RPMI7951 (cell line): ENCODE measurements at places on chromosomes 4 and X. TPM values are rescaled to one million over a fixed set of nuclear protein-coding genes. Genes with fewer than 3 reads are reported as not detected.

Gene PLP1
- total RNA-seq, result 3.1 and 3.3 TPM in 2 replicates

Gene XAGE1A
- total RNA-seq, result 1.9 TPM in 1 of 2 replicates, not detected in the other

DNA sequence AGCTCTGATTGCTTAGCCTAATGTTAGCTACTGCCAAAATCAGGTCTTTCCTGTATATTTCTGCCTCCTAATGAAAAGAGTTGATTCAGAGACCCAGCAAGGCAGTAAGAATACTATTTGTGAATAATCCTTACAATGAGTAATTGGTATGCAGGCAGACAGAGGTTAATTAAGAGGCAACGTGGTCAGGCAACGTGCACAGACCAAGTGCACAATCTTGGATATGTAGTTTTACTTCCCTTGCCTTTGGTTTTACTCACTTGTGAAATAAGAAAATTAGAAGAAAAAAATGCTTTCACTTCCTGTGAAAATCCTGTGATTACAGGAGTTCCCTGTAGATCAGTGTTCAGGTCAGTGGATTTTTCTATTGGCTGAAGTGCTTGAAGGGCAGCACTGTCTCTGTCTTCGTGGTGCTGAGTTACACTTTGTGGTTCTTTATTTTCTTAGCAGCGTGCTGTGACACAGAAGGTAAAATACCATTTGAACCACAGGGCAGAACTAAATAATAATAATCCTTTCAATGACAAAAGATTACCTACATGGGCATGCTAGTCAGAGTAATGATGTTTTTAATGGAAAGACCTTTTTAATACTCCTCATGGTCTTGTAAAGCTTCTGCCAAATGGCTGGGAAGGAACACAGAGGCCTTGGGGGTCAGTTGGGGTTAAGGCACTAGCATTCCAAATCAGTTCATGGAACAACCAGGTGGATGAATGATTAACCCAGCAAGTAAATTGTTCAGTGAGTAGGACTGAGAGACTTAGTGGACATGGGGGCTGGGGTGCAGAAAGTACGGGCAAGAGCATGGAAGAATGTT lies 430.9 kb downstream of the MAPK10 start:
- peak; percentile 53 for DNase-seq

Gene FAM50A
- total RNA-seq, result 37.8 and 45.0 TPM in 2 replicates

Gene RENBP
- total RNA-seq, result 1.7 and 1.9 TPM in 2 replicates

DNA sequence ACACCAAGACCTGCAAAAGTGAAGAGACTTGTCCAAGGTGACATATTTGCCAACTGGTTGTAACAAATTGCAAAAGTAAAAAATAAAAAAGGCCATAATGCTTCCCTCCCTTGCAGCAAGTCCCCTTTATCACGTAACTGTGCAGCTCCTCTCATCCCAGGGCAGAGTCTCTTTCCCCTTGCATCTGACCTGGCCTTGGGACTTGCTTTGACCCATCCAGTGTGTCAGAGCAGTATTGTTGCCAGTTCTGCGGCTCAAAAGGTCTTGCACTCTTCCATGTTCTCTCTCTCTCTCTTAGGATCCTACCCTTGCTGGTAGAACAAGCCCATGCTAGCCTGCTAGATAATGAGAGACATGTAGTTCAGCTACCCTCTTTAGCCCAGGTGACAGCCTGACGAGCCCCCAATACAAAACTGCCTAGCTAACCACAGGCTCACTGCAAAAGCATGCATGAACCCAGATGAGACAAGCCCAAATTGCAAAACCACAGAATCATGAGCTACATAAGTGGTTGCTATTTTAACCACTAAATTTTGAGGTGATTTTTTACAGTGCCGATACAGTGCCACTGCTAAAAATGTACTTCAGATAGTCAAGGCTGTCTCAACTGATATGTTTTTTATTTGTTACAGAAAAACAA lies 289.5 kb upstream of the PPARGC1A start:
- DNase-seq, result no peak

DNA sequence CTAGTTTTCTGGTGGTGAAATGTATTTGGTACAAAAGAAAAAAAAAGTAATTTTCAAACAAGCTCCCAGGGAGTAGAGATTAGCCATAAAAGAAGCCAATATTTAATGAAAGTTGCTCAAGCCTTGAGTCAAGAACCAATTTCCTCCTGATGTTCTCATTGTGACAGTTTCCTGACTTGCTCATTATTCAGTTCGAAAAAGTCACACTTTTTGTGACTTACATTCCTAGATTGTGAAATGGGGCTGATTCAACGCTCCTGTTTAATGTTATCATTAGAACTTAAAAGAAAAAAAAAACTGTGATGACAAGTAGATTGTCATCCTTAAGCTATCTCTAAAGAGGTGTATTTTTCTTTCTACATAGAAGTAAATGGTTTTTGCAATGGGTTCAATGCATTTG lies 122.6 kb upstream of the BMPR1B start:
- DNase-seq, result no peak

- DNase-seq, result no peak
Observed at GRCh38 chrX:129813662-129814368, 29.9 kb downstream of the ZDHHC9 start.

DNA sequence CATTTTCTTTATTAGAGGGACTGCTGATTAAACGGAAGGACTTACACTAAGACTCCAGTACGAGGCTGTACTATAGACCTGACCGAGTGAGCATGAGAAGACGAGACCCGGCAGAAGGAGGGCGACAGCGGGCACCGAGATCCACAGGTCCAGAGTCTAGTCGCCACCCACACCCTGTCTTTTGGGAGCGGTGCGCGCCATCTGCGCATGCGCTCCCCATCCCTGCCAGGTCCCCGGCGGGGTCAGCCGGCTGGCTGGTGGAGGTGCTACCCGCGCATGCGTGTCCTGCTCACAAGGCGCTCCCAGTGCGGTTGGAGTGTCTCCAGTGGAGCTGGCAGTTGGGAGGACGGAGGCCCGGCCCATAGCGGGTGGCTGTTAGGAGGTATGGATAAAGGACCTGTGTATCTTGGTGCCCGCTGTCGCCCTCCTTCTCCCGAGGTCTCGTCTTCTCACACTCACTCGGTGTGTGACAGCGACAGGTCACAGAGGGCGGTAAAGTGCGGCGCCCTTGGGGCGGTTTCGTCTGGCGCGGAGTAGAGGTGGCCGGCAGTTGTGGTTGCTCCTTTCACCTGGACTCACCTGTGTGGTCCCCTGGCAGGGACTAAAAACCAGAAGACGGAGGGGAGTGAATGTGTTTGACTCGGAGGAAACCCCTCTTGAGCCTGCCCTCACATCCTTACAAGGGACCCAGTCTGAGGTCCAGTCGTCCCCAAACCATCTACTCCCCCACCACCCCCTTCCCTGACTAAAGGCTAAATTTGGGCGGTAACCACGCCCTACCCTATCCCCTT lies 7.6 kb upstream of the HSD17B10 start:
- DNase-seq, result peak; percentile 83

DNA sequence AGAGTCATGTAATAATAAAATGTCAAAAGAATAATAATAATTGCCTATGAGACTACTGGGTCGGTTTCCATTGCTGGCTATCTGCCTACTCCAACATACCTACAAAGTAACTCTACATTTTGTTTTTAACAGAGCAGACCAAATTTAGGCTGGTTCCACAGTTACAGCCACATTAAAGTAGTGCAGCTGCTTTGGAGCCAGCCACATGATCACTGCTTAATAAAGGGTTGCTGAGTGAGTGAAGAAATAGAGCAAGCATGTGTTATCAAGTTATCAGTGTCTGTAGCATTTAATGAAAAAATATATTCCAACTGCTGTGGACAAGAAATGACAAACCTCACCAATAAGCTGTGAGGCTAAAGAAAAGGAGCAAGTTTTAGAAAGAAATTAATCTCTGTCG lies 782.3 kb downstream of the PCDH18 start:
- DNase-seq, result no peak

Gene NAP1L2
- total RNA-seq, result 0.36 and 0.39 TPM in 2 replicates

Gene AMMECR1
- 8.3 and 10.5 TPM in 2 replicates for total RNA-seq

- DNase-seq, result no peak
Observed at GRCh38 chr4:121720109-121720508, 23.3 kb upstream of the ANXA5 start.

GRCh38 chr4:8110071-8110986 lies 48.3 kb downstream of the ABLIM2 start:
- peak; percentile 5 for DNase-seq

DNA sequence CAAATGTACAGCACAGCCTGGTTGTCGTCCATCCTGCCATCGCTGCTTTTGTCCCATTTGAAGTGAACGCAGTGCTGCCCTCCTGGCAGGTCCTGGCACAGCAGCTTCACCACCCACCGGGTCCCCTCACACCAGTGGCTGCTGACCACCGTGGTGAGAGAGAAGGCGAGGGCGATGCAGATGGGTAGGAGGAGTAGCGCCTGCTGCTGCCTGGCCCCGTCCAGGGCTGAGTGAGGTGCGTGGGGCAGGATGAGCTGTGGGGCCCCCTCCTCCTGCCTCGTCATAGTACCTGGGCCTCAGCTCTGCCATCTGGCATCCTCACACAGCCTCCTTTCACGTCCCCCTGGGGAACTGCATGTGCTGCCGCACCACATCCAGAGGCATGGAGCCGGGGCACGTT lies 1.8 kb downstream of the DCAF8L2 start:
- DNase-seq, result no peak

GRCh38 chr4:81116566-81116965 lies 86.1 kb downstream of the BMP3 start:
- DNase-seq, result no peak

DNA sequence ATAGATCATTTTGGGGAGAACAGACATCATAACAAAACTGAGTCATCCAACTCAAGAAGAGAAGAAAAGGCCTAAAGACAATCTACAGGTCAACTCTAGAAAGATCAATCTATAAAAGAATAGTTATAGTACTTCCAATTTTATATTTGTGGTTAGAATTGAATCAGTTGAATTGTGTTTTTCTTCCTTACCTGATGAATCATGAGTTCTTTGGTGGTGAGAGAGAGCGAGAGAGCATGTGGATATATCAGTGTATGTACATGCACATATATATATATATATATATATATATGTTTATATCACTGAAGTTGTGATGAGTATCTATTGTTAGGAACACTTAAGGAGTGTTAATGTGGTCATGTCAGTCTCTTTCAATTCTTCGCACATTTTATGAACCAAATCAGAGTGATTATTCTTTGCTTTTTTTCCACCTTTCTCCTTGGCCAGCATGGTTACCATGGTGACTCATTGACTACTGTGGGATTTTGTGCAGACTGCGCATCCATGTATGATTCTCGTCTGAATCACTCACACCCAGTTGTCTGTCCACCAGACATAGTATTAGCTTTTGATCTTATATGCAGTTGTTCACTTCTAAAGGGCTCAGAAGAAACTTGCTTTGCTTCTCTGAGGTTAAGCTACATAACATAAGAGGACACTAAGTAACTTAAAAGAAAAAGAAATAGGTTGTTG lies 90.4 kb upstream of the RAB40AL start:
- DNase-seq, result peak; percentile 51
